ENCODE measurements at places on chromosomes 5 and 9. TPM values are rescaled to one million over a fixed set of nuclear protein-coding genes. Genes with fewer than 3 reads are reported as not detected.

GRCh38 chr5:124274949-124275348, 471.5 kb downstream of the ZNF608 start:
- H3K27me3 ChIP-seq, result no peaks in the 10 kb centered on the region
- no peak overlapping the region for H3K4me3 ChIP-seq
- no peaks in the 10 kb centered on the region for H3K36me3 ChIP-seq
- H3K27ac ChIP-seq, result no peak overlapping the region
- no peaks in the 10 kb centered on the region for H3K4me1 ChIP-seq

- no peak for DNase-seq
- no peaks in the 10 kb centered on the region for H3K27me3 ChIP-seq
- H3K4me1 ChIP-seq, result no peaks in the 10 kb centered on the region
- no peak overlapping the region for H3K27ac ChIP-seq
Measured at GRCh38 chr5:96203761-96204160, 229.3 kb downstream of the PCSK1 start.

The PLPP6 gene
- 5.5 TPM for total RNA-seq

DNA sequence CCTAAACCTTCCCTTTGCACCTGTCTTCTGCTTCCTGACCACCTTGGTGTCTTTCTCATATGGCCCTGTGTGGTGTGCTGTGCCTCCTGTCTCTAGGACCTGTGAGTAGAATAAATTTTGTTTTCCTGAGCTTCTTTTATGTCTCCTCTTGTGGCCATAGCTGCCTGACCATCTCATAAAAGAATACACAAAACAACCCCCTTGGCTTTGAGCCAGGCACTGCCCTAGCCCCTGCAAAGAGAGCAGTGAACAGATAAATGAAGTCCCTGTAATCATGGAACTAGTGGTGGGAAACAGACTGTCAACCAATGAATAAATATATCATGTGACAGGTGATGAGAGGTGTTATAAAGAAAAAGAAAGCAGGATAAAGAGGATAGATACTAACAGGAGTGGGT, 485.1 kb downstream of the CSNK1G3 start:
- H3K4me3 ChIP-seq, result no peak overlapping the region
- no peaks in the 10 kb centered on the region for H3K4me1 ChIP-seq
- H3K36me3 ChIP-seq, result no peaks in the 10 kb centered on the region

GRCh38 chr5:143842920-143843319, 31.0 kb downstream of the HMHB1 start:
- H3K36me3 ChIP-seq, result no peaks in the 10 kb centered on the region
- no peaks in the 10 kb centered on the region for H3K27me3 ChIP-seq
- H3K27ac ChIP-seq, result no peak overlapping the region

The PCDHA5 gene
- total RNA-seq, result not detected

- H3K27me3 ChIP-seq, result no peaks in the 10 kb centered on the region
- DNase-seq, result no peak
- no peak overlapping the region for H3K4me3 ChIP-seq
Measured at GRCh38 chr9:33220681-33221567, 19.0 kb upstream of the SPINK4 start.

- DNase-seq, result no peak
- H3K27me3 ChIP-seq, result no peaks in the 10 kb centered on the region
- H3K36me3 ChIP-seq, result no peaks in the 10 kb centered on the region
- no peak overlapping the region for H3K4me3 ChIP-seq
Measured at GRCh38 chr5:59257488-59258400, 635.8 kb downstream of the PDE4D start.

Measured in CD8-positive, alpha-beta memory T cell (primary cell).